ENCODE measurements at places on chromosomes 3 and 15.

DNA sequence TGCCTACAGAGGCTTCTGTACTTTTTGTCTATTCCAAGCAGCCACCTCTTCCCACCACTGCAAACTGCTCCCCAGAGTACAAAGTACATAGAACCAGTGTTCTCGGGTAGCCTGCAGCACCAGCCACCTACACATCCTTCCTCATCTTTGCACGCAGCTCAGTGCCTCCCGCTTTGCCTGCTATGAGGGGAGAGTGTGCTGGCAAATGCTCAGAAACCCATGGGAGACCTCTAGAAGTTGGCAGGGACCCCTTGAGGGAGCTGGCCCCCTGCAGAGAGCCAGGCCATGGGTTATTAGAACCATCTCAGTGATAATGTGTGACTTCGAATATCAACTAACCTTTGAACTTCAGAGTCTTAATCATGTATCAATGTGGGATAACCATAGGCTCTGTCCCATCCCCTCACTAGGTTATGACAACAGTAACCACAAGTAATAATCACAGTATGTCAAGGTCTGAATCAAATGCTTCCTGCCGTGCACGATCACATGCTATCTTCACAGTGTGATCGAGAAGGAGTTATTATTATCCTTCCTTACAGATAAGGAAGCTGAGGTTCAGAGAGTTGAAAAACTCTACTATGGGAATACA, 22.8 kb upstream of the SMAD3 start:
- no peak for DNase-seq

GRCh38 chr3:189776149-189776824, 145.1 kb downstream of the TP63 start:
- DNase-seq, result no peak

DNA sequence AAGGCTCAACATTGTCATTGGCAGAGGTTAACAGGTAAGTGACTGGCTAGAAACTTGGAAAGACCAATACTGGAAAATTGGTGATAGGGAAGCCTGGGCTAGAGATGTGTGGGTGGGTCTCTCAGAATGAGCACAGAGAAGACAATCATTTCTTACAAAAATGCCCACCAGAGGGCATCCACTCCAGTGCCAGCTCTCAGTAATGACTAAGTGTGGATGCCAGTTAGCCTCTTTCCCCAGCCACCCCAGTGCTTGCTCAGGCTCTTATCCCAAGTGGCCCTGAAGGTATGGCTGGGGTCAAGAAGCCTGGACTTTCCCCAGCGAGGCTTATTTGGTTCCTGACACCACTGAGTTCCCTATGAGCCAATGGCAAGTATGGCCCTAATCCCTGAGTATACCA, 115.9 kb upstream of the ST8SIA2 start:
- no peak for DNase-seq

GRCh38 chr3:142243134-142243533, 17.7 kb upstream of the GK5 start:
- no peak for DNase-seq

GRCh38 chr3:14281053-14281452, 102.4 kb downstream of the LSM3 start:
- no peak for DNase-seq

- no peak for DNase-seq
Measured at GRCh38 chr15:87681104-87681503, 575.4 kb downstream of the NTRK3 start.

- DNase-seq, result no peak
Measured at GRCh38 chr3:41277790-41278465, 78.6 kb downstream of the CTNNB1 start.

GRCh38 chr3:129461022-129461421, 21.0 kb downstream of the IFT122 start:
- DNase-seq, result no peak

- DNase-seq, result no peak
Measured at GRCh38 chr15:28881170-28881569, 4.6 kb upstream of the APBA2 start.

- no peak for DNase-seq
Measured at GRCh38 chr3:196215493-196216020, 777 bp upstream of the SLC51A start.

- DNase-seq, result no peak
Measured at GRCh38 chr3:67215690-67216089, 217.6 kb downstream of the KBTBD8 start.

GRCh38 chr15:68578980-68579935, at the start of gene CORO2B:
Gene CORO2B, plus strand, starts transcription at chr15:68578993. Its CDS starts 270 bp downstream, at chr15:68579263.
- DNase-seq, result no peak

DNA sequence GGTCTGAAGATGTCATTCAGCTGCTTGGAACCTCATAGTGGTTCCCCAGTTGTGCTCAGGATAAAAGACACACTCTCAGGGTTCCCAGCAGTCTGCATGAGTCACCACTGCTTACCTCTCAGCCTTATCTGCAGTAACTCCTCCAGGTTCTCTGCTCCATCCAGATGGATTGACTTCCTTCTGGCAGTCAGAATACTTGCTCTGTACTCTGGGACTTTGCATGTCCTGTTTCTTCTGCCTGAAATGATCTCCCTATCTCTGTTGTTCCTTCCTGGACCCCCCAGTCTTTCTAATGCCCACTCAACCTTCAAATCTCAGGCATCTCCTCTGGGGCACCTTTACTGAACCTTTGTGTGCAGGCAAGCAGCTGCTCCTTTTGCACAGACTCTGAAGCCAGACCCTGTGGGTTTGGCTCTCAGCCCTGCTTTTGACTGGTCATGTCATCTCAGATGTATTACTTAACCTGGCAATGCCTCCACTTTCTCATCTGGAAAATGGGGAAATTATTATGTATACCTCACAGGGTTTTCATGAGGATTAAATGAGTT, 38.4 kb downstream of the ITPR1 start:
- no peak for DNase-seq

DNA sequence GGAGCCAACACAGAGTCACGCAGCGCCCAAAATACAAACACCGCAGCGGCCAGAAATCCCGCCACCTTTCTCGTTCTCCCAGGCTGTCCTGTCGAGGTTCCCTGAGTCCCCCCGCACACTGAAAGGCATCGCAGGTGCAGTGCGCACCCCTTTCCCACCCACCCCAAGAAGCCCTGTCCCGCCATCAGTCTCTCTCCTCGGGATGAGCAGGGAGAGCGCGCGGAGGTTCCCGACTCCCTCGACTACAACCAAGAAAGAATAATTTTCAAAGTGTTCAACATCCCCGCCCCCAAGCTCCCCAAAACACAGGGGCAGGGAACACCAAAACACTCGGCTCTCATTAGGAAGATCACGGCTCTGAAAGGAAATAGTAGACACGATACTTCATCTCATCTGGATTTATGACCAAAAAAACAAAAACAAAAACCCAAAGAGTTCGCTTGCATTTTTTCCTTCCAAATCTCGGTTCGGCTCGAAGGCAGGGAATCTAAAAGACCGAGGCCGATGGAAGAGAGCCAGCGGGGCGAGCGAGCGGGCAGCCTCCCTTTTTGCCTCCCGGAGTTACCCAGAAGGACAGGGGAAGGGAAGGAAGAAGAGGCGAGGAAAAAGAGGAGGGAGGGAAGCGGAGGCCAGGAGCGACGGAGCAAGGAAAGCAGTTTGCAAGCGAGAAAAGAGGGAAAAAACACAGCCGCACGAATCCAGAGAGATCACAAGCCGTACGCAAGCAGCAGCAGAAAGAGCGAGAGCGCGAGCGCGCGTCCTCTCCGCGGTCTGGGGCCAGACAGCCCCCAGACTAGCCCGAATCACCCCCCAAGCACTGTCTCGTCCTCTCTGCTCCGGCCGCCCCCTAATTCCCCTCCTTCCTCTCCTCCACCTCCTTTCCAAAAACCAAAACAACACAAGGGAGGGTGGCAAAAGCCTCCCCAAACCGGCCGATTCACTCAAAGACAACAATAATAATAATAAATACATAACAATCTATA, 808 bp downstream of the BCL6 start:
- peak; percentile 13 for DNase-seq

- no peak for DNase-seq
Measured at GRCh38 chr15:40037721-40038120, 1.3 kb downstream of the SRP14 start.

GRCh38 chr3:49914906-49915305, 11.2 kb upstream of the MST1R start:
- no peak for DNase-seq

DNA sequence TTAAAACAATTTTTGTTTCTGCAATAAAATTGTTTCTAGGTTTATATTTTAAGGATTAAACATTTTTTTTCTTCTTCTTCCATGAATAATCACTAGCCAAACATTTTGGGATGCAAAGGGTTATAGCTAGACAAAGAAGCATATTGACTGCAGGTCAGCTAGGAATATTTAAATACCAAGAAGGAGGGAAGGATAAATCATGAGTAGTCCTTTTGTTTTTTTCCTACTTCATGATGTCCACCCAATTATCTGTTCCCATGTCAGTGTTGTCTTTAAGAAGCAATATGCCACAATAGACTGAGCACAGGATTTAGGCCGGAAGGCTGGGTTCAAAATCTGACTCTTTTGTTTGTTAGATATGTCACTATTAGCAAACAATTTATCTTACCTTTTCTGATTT, 82.1 kb downstream of the VPS8 start:
- no peak for DNase-seq

DNA sequence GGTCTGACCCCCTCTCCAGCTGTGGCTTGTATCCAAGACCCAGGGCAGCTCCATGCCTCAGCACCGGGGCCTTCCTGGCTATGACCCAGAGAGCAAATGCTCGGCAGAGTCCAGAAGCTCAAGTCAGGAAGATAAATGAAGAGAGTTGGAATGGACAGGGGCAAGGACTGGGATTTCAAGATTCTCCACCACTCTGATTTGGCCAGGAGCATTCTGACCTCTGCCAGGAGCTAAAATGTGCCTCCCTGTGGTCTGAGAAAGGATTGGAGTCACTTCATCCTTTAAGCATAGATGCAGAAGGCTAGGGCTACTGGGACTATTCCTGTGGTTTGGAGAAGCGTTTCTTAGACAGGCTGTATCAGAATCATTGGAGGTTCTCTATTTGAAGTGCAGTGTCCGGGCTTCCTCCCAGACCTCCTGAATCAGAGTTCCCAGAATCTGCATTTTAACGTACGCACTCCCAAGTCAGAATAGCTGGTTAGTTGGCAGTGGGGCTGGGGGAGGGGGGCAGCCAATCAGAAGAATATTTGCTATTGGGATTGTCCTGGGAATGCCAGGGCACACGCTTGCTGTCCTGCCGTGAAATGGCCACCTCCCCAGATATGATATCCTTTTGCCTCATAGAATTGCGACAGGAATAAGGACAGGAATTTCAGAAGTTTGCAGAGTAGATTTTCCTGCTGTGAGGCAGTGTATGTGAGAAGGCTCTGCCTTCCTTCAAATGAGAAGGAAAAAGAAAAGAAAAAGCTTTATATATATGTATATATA, 57.4 kb downstream of the HRH1 start:
- no peak for DNase-seq

DNA sequence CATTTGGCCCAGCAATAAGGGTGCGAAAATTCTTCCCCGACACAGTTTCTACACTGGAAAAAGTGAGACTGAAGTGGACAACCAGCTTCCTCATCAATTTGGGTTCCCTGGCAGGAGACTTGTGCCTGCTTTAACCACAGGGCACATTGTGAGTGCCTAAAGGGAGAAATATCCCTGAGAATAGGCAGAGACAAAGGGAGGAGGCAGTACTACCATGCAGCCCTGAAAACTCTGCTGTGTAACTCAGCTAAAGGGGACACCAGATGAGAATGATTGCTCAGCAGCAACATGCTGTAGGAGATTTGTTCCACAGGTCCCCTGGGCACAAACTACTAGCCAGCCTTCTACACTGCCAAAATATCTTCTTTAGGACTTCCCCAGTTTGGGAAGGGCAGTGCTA, 15.6 kb upstream of the KPNA4 start:
- no peak for DNase-seq

- no peak for DNase-seq
Measured at GRCh38 chr3:141854599-141854998, 21.8 kb upstream of the ATP1B3 start.

DNA sequence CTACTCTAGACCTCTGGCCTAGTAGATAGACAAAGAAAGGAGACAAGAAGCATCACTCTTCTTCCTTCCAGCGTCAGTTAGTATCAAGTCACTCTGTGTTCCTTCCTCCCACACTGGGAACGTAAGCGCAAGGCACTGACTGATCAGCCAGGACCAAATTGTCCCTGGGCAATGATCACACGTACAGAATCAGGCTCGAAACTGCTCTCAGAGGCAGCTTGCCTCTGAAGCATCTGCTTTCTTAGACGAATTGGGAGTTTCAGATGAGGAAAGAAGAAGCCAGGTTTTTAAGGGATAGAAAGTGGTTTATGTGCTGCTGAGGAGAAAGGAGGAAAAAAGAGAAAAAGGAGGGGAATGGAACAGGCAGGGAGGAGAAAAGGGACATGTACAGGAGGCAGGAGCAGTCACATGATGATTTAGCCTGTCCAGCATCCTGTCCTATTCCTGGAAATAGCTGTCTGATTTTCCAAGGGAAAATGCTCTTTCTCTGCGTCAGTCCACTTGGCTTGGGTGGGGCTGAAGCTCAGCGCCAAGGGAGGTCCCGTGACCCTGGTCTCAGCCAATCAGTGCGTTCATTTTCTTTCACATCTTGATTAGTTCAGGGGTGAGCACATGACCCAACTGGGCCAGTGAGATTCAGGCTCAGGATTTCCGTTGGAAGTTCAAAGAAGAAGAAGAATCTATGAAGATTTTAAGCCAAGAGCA, 102.0 kb upstream of the PRICKLE2 start:
- DNase-seq, result no peak

DNA sequence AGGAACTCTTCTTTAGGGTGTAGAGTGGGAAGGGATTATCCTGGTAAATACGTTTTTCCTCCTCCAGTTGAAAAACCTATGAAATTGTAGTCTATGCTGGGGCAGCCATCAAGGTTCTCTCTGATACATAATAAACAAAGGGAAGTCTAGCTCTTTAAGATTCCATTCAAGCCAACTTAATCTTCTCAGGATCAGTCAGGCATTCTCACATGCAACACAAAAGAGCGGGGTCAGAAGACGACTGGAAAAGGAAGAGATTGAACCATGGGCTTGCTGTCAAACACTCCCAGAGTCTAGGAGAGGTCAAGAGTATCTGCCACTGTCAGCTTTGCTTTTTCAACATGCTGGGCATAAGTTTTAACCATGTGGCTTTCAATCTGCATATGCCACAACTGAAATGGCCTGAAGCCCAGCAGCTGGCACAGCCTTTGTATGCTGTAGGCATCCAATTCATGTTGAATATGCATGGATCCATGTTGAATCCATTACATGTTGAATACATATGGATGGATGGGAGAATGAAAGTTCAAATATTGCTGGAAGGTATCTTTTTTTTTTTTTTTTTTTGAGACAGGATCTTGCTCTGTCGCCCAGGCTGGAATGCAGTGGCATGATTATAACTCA, 8.5 kb downstream of the TRAT1 start:
- no peak for DNase-seq

DNA sequence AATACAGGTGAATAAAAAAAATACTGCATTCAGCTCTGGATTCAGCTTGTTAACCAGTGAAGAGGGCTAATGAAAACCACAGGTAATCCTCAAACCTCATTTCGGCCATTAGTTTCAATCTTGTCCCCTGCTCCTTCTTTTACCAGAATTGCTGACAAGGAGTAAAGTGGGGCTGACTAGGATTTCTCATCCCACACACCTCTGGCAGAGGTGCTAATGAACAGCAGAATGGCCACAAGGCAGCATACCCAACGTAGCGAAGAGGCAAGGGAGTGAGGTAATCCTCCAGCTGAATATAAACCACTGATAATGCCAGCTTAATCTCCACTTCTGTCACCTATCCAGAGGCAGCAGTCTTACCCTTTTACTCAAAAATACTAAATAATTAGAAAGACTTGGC, 248.8 kb upstream of the CDIN1 start:
- no peak for DNase-seq

GRCh38 chr15:78437107-78437761, 782 bp upstream of the IREB2 start:
- no peak for DNase-seq

- DNase-seq, result no peak
Measured at GRCh38 chr15:39777496-39777895, 5.1 kb downstream of the FSIP1 start.

All from stimulated activated CD8-positive, alpha-beta memory T cell treated with anti-CD3 and anti-CD28 coated beads, Interleukin-15, amount 100 ng/mL, for 4 hours (primary cell).